Stimulated activated CD4-positive, alpha-beta T cell treated with anti-CD3 and anti-CD28 coated beads, Interleukin-2, amount 100 ng/mL, for 24 hours (primary cell): ENCODE measurements at places on chromosomes 12 and 14.

DNA sequence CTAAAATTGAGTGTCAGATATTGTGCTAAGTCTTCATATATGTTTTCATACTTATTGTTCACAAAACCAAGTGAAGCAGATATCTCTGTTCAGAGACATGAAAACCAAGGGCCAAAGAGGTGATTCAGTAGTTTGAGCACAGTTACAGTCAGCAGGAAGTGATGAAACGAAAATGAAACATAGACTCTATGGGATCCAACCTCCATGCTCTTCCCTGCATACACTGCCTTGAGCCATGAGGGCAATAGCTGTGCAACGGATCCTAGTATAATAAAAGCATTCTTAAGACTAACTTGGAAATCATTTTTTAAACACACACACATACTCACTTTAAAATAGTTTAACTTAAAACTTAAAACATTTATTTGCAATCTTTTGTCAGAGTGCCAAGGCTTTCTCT, 27.9 kb downstream of the ESR2 start:
- no peak for DNase-seq

DNA sequence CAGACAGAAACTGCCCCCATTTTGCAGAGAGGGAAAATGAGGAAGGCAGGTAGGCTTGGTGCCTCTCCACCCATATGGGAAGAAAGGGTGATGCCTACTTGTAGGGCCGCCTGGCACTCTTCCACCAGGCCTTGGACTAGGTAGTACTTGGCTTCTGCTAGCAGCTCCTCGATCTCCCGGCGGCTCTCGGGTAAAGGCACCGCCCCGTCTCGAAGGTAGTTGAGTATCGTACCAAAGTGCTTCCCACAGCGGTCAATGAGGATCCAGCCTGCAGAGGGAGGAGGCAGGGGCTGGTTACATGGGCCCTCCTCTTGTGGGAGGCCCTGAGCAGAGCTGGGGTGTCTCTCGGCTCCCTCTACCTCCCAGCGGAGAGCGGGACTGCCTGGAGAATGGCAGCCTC, 16.6 kb downstream of the KCTD10 start:
- no peak for DNase-seq

DNA sequence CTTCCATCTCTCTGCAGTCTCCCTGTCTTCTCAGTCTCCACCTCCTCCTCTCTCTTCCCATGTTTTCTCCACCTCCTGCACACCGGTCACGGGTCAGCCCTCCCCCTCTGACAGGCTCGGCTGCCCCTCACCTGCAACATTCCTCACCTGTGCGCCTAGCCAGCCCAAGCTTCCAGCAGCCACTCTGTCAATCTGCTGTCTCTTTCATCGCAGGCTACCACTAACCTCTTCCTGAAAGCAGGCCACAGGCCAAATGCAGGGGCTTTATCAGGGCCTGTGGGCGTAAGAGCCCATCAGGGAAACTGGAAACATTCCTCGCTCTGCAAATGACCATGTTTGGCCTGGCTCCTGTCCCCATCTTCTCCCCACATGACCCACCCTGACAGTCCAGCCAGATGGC, 34.5 kb downstream of the CMKLR1 start:
- no peak for DNase-seq

DNA sequence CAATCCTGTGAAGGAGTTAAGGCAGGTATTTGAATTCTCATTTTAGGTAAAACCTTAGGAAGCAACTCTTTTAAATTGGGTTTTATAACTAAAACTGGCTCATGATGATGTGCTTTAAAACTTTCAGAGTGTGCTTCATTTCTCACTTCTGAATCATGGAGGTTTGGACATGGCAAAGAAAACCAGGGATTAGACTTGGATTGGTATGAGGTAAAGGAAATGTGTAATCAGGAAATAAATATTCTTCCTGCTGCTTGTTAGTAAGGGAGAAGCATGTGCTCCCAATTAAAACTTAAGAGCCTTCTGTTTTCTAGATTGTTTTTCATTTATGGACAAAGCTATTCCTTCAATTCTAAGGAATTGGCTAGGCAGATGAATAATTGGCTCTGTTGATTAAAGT, 57.4 kb downstream of the FBXO33 start:
- DNase-seq: no peak

DNA sequence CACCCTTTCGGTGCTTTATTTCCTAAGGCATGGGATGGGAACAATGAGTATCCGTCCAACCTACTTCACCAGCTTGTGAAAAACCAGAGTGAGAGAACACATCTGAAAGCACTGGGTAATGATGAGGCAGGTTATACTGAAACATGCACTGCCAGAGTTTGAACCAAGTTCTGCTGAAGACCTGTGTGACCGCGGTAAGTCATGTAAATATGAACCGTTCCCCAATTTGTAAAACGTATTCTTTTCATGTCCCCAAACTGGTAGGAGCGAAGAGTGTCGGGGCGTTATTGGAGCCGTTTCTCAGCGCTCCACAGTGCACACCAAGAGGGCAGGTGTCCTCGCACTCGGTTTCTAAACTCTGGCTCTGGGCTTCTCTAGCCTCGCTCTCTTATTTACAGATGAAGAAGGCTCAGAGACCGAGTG, 788 bp upstream of the NGDN start:
- DNase-seq: no peak

DNA sequence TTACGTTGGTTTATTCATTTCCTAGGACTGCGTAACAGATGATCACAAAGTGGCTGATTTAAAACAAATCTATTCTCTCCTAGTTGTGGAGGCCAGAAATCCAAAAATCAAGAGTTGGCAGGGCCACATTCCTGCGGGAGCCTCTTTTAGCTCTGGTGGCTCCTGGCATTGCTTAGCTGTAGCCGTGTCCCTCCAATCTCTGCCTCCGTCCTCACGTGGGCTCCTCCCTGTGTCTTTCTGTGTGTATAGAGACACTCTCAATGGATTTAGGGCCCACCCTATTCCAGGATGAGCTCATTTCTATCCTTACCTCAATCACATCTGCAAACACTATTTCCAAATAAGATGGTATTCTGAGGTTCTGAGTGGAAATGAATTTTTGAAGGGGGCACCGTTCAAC, 42.5 kb downstream of the KCTD10 start:
- DNase-seq: no peak

GRCh38 chr14:69682621-69683263, 71.3 kb downstream of the SUSD6 start:
- DNase-seq: no peak

DNA sequence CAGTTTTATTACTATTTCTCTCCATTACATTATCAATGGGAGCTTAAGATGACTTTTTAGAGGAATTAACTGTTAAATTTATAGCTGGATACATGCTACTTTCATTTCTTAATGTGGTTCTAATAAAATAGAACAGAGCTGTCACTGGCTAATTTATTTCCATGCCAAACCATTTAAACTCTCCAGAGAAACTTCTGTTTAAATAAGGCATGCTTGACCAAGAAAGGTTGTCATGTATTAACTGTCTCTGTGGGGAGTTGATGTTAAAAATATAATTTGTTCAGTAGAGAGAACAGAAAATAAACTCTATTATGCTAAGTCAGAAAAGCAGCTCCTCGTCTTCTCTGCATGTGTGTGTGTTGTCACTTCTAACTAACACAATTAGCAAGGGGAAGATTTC, 447.4 kb downstream of the SLC16A7 start:
- DNase-seq: no peak

- DNase-seq: no peak
Measured at GRCh38 chr12:98721204-98721702, 76.2 kb downstream of the APAF1 start.
